Type B pancreatic cell (in vitro differentiated cells): ENCODE measurements at places on chromosomes 6 and 20. TPM values are rescaled to one million over a fixed set of nuclear protein-coding genes. Genes with fewer than 3 reads are reported as not detected.

DNA sequence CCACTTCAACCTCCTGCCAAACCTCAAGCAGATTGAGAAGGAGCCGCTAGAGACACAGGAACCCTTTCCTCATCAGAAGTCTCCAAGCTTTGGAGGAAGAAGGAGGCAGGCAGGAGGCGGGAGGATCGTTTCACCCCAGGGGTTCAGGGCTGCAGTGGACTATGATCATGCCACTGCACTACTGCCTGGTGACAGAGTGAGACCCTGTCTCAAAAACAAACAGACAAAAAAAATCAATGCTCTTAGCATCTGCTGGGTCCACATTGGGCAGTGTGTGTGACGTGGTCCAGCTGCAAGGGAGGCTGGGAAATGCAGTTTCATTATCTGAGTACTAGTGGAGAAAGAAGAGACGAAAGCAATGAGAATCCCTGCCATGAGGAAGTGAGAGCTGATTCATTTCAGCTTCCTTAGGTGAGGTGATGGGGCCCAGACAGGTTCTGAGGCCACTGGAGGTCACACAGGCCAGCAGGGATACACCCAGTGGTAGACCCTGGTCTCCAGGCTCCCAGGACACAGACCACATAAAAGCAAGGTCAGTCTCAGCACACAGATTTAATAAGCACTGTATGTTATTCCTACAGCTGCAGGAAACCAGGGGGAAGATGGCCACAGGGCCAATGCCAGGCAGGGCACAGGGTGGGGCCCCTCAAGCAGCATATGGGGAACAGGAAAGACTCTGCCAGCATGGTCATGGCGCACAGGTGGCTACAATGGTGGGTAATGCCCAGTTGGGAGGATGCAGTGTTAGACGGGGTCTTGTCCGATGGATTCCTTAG lies 4.3 kb downstream of the GFRA4 start:
- H3K36me3 ChIP-seq: no peaks in the 10 kb centered on the region
- H3K27me3 ChIP-seq: peaks cover 40% of the 10 kb centered on the region
- no peak overlapping the region for H3K4me3 ChIP-seq
- no peak overlapping the region for H3K27ac ChIP-seq
- DNase-seq: peak; percentile 48

DNA sequence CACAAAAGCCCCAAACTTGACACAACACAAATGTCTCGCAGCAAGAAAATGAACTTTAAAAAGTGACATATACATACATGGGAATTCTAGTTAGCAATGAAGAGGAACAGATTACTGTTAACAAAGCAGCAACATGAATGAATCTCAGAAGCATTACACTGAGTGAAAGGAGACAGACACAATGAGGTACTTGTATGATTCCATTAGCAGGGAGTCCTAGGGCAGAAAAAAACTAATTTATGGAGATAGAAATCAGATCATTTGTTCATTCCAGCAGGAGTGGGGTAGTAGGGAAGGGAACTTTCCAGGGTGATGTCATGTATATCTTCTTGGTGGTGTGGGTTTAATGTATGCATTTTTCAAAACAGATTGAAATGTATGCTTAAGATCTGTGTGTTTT lies 524.4 kb downstream of the KIF16B start:
- H3K36me3 ChIP-seq: no peaks in the 10 kb centered on the region
- H3K27ac ChIP-seq: no peak overlapping the region
- no peak for DNase-seq
- peaks cover 17% of the 10 kb centered on the region for H3K4me1 ChIP-seq
- H3K27me3 ChIP-seq: no peaks in the 10 kb centered on the region

- peaks cover 21% of the 10 kb centered on the region for H3K4me1 ChIP-seq
- H3K4me3 ChIP-seq: no peak overlapping the region
- no peak overlapping the region for H3K27ac ChIP-seq
- H3K27me3 ChIP-seq: no peaks in the 10 kb centered on the region
- no peak for DNase-seq
Observed at GRCh38 chr20:35306931-35307517, 14.8 kb upstream of the FAM83C start.

GRCh38 chr6:108526739-108527174 lies 34.0 kb upstream of the FOXO3 start:
- no peak overlapping the region for H3K27ac ChIP-seq
- H3K4me3 ChIP-seq: no peak overlapping the region
- H3K4me1 ChIP-seq: peaks cover 5% of the 10 kb centered on the region
- DNase-seq: no peak

- H3K36me3 ChIP-seq: peaks cover 21% of the 10 kb centered on the region
- no peaks in the 10 kb centered on the region for H3K27me3 ChIP-seq
- no peak for DNase-seq
Observed at GRCh38 chr6:109768485-109768884, 77.4 kb downstream of the FIG4 start.

GRCh38 chr6:2733324-2733723 lies 17.4 kb downstream of the MYLK4 start:
- H3K27ac ChIP-seq: no peak overlapping the region
- no peaks in the 10 kb centered on the region for H3K36me3 ChIP-seq
- H3K4me1 ChIP-seq: peaks cover 23% of the 10 kb centered on the region
- peaks cover 7% of the 10 kb centered on the region for H3K27me3 ChIP-seq
- no peak for DNase-seq
- H3K4me3 ChIP-seq: no peak overlapping the region

DNA sequence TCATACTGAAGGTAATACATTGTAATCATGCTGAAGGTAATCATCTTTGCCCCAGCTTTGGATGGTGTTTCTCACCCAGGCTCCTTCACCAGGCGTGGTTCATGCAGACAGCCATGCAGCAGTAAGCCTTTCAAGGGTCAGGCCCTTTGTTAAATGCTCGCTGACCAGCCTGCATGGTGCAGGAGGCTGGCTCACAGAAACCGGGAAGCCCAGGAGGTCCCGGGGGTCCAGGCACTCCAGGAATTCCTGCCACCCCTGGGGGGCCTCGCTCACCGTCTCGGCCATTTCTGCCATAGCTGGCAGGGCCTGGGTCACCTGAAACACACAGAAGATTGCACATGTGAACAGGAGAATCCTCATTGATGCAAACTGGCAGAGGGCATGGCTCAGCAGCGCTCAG lies 86.1 kb downstream of the COL9A1 start:
- H3K27ac ChIP-seq: no peak overlapping the region
- DNase-seq: no peak
- H3K4me3 ChIP-seq: no peak overlapping the region
- no peaks in the 10 kb centered on the region for H3K36me3 ChIP-seq

DNA sequence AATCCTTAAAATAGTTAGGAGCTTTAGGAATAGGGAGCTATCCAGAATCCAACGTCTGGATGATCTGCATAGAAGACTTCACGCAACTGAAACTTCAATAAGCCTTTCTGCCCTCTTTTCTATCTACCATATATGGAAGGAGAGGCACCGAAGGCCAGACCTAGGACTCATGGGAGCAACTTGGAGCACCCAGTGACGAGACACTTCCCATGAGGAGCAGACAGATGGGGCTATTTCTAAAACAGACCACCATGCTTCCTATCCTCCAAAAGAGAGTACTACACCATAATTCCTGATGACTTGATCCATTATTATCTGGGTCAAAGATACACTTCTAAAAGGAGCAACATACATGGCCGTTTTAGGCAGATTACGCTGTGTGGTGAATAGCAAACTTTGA lies 6.0 kb downstream of the RPP40 start:
- H3K4me1 ChIP-seq: no peaks in the 10 kb centered on the region
- no peak overlapping the region for H3K27ac ChIP-seq
- H3K27me3 ChIP-seq: no peaks in the 10 kb centered on the region
- peaks cover 19% of the 10 kb centered on the region for H3K36me3 ChIP-seq
- no peak overlapping the region for H3K4me3 ChIP-seq

DNA sequence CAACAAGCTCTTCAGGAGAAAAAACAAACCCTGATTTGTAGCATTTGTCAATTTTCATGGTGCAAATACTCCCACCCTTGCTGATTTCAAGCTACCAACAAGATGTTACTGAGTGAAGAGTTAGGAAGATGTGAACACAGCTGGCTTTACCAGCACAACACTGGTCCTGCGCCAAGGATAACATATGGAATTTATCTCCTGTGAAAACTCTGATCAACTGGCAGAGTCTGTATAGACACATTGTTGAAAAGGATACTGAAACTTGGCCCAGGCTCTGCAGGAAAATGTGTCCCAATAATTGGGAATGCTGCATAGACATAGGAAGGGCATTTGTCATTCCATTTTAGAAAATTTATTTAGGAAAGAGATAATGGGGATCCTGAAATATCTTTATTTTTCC lies 29.0 kb downstream of the OTOR start:
- no peaks in the 10 kb centered on the region for H3K4me1 ChIP-seq
- H3K36me3 ChIP-seq: no peaks in the 10 kb centered on the region
- no peak overlapping the region for H3K4me3 ChIP-seq
- H3K27me3 ChIP-seq: no peaks in the 10 kb centered on the region

DNA sequence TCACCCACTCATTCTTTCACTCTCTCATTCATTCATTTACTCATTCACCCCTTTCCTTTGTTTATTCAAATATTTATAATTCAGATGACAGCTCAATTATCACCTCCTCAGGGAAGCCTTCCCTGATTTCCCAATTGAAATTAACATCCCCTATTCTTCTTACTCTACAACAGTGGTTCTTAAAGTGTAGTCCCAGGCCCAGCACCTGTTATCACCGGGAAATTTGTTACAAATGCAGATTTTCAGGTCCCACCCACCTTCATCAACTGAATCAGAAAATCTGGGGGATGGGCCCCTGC lies 30.3 kb downstream of the KIAA1755 start:
- no peak overlapping the region for H3K27ac ChIP-seq
- H3K36me3 ChIP-seq: no peaks in the 10 kb centered on the region
- no peaks in the 10 kb centered on the region for H3K27me3 ChIP-seq
- no peak for DNase-seq
- H3K4me3 ChIP-seq: no peak overlapping the region
- peaks cover 9% of the 10 kb centered on the region for H3K4me1 ChIP-seq

DNA sequence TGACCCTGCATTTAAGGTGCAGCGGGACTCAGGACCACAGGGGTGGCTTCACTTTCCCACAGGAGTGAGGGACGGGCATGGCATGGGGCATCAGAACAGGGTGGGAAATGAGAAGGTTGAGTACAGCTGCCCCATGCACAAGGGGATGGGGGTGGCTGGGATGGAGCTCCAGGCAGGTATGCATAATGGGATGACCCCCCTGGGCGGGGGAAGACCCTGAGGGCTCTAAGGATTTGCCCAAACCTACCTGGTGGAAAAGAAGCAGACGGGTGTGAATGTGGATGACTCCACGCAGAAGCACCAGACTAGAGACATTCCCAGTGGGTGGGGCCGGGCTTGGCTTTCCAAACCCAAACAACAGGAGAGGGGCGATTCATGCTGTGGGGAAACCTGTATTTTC lies 200.3 kb downstream of the SYNDIG1 start:
- DNase-seq: no peak
- peaks cover under 1% of the 10 kb centered on the region for H3K36me3 ChIP-seq
- no peak overlapping the region for H3K27ac ChIP-seq
- no peak overlapping the region for H3K4me3 ChIP-seq
- peaks cover 2% of the 10 kb centered on the region for H3K27me3 ChIP-seq

- no peak for DNase-seq
- H3K4me1 ChIP-seq: peaks cover 29% of the 10 kb centered on the region
- peaks cover 19% of the 10 kb centered on the region for H3K36me3 ChIP-seq
- no peak overlapping the region for H3K27ac ChIP-seq
- H3K27me3 ChIP-seq: no peaks in the 10 kb centered on the region
- no peak overlapping the region for H3K4me3 ChIP-seq
Observed at GRCh38 chr20:19970256-19970765, 46.9 kb upstream of the NAA20 start.

- no peaks in the 10 kb centered on the region for H3K4me1 ChIP-seq
- H3K4me3 ChIP-seq: no peak overlapping the region
- no peaks in the 10 kb centered on the region for H3K36me3 ChIP-seq
- H3K27ac ChIP-seq: no peak overlapping the region
- no peaks in the 10 kb centered on the region for H3K27me3 ChIP-seq
Observed at GRCh38 chr6:12232339-12232738, 57.8 kb upstream of the EDN1 start.

- H3K27me3 ChIP-seq: no peaks in the 10 kb centered on the region
- H3K27ac ChIP-seq: peak overlapping the region; percentile 15
- H3K4me3 ChIP-seq: no peak overlapping the region
- DNase-seq: no peak
- H3K4me1 ChIP-seq: peaks cover 13% of the 10 kb centered on the region
- H3K36me3 ChIP-seq: no peaks in the 10 kb centered on the region
Observed at GRCh38 chr6:46042355-46042999, 26.8 kb upstream of the CLIC5 start.

DNA sequence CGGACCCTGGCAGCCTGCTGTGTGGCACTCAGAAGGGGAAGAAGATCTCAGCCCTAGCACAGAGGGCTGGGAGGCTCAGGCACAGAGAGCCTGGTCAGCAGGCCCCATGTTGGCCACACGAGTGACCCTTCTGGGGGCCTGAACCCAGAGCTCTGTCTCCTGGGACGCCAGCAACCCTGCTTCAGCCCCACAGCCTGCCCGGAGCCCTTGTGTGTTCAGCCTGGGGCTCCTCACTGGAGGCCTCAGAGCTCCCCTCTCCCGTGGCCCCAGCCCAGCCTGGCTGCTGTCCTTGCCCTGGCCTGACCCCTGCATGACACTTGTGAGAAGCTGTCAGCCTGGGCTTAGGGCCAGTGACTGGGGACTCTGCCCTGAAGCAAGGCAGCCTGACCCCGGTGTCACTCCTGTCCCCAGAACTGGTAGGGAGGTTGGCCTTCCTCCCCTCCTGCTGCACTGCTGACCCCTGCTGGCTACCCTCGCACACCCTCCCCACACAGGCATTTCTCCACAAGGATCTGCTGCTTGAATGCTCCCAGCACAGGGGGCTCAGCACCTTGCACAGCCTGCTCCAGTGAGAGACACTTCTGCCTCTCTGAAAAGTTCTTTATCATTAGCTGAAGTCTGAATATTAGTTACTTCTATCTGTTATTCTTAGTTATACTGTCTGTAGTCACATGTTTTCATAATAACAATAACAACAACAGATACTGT lies 15.4 kb upstream of the IP6K3 start:
- no peaks in the 10 kb centered on the region for H3K36me3 ChIP-seq
- H3K4me3 ChIP-seq: no peak overlapping the region

- no peak for DNase-seq
- H3K4me3 ChIP-seq: no peak overlapping the region
- no peaks in the 10 kb centered on the region for H3K36me3 ChIP-seq
- H3K27ac ChIP-seq: no peak overlapping the region
- no peaks in the 10 kb centered on the region for H3K4me1 ChIP-seq
- H3K27me3 ChIP-seq: no peaks in the 10 kb centered on the region
Observed at GRCh38 chr6:96766769-96767168, 70.5 kb downstream of the GPR63 start.

DNA sequence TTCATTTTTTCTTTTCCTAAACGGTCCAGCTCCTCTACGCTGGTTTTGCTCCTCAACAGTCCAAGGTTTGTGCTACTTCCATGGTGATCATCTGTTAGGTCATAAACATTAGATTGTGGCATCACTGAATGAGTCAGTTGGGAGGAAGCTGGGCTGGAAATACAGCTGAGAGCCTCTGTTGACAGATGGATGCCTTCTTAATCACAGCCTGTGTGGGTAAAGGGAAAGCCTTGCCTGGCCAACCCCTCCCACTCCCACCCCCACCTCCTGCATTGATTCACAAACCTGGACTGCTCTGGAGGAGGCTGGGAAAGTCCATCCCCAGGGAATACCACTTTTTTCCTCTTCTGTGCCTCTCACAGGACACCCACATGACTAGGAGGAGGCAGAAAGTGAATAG lies 180.6 kb upstream of the CCN2 start:
- no peak for DNase-seq
- H3K4me1 ChIP-seq: peaks cover 17% of the 10 kb centered on the region
- no peak overlapping the region for H3K4me3 ChIP-seq
- H3K27ac ChIP-seq: peak overlapping the region; percentile 66
- no peaks in the 10 kb centered on the region for H3K36me3 ChIP-seq
- H3K27me3 ChIP-seq: no peaks in the 10 kb centered on the region

The LIN28B gene
- 7.6 and 22.3 TPM in 2 replicates for total RNA-seq

The GPX5 gene
- total RNA-seq: not detected in 2 replicates

The IRF4 gene
- 1.7 TPM in 1 of 2 replicates, not detected in the other for total RNA-seq

The FERMT1 gene
- total RNA-seq: 7.1 and 11.5 TPM in 2 replicates

The MDN1 gene
- total RNA-seq: 36.7 and 43.1 TPM in 2 replicates

The SLC52A3 gene
- 1.3 and 2.1 TPM in 2 replicates for total RNA-seq

The BTBD3 gene
- 75.8 and 114 TPM in 2 replicates for total RNA-seq
